Effector memory CD4-positive, alpha-beta T cell (primary cell): ENCODE measurements at places on chromosomes 1 and 21.

- DNase-seq, result no peak
These were observed 22.4 kb upstream of the CCDC27 start for GRCh38 chr1:3729594-3730542.

GRCh38 chr1:78619803-78620579 is at the start of gene IFI44L:
Gene IFI44L, plus strand, starts transcription at chr1:78620448. Its CDS starts 7,468 bp downstream, at chr1:78627916.
- peak; percentile 38 for DNase-seq

GRCh38 chr1:9289711-9290485 is 2.8 kb upstream of the SPSB1 start:
- no peak for DNase-seq

- no peak for DNase-seq
These were observed 23.0 kb downstream of the ERICH3 start for GRCh38 chr1:74650561-74650960.

DNA sequence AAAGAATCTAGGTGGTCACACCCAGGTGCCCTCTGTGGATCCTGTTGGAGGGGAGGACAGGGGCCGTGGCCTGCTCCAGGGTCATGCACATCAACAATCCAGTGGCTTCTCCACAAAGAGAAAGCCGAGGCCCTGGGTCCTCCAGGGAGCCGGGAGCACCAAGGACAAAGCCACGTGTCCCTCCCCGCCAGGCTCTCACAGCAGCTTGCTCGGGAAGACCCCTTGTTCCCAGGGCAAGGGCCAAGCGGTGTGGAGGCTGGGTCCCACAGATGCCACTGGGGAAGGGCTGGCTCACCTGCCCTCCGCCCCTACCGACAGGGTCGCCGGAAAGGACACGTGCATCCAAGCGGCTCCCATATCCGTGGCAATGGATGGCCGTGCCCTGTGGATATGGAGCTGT is 192.9 kb upstream of the VAMP3 start:
- no peak for DNase-seq

GRCh38 chr21:34997294-34997693 is 51.8 kb downstream of the RUNX1 start:
- no peak for DNase-seq

DNA sequence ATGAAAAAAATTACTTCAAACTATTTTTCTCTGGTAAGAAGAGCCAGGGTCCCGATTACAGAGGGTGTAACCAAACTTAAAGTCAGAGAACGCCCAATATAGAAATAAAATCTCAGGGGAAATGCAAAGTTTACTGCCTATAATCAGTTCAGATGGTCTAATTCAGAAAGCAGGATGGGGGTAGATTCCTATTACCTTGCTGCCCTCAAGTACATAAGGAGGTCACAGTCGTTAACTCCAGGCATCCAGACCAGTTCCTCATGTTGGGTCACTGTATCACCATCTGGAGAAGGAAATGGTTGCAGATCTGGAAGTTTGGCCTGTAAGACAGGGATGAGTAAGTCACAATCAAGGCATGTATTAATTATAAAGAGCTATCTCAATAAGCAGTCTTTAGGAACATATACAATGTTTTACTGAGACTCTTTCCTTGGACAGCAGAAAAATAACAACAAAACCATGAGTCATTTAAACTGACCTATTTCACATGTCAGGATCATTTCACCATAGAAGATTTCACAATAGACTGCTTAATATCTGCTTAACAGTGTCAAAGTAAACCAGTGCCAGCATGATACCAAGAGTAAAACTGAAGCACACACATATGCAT is 179.4 kb downstream of the SLC45A1 start:
- DNase-seq, result no peak

DNA sequence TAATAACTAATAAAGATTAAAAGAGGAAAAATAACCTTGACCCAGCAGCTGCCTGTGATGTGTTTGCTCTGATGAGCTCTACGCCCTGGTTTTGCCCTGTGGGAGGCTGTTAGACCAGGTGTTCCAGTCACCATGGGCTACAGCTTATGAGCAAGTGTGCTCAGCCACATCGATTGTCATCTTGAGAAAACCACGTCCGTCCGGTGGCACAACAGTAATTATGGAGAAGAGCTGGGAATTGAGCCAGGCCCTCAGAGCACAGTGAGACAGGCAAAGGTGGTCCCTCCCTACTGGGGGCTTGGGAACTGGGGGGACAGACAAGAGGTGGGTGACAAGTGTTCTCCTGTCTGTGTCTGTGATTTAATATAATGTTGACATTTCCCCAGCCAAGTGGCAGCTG is 420.5 kb downstream of the MATN1 start:
- DNase-seq, result no peak

GRCh38 chr1:28087614-28088167 is 719 bp downstream of the EYA3 start:
- DNase-seq, result no peak

GRCh38 chr21:17921579-17922530 is 102.7 kb upstream of the C21orf91 start:
- no peak for DNase-seq

DNA sequence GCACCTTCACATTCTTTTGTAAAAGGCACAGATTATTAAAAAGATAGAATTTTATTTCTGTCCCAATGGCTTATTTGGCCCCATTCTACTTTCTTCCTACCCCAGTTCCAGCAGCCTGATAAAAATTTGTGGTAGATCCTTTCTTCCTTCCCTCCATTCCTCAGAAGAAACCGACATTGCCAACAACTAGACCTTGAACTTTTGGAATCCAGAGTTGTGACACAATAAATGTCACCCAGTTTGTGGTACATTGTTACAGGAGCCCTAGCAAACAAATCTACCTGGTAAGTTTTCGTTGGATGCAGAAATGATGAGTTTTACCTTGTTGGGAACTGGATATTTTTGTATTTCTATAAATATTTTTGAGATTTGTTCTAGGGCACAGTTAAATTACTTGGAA is 141.6 kb upstream of the IVNS1ABP start:
- DNase-seq, result no peak

DNA sequence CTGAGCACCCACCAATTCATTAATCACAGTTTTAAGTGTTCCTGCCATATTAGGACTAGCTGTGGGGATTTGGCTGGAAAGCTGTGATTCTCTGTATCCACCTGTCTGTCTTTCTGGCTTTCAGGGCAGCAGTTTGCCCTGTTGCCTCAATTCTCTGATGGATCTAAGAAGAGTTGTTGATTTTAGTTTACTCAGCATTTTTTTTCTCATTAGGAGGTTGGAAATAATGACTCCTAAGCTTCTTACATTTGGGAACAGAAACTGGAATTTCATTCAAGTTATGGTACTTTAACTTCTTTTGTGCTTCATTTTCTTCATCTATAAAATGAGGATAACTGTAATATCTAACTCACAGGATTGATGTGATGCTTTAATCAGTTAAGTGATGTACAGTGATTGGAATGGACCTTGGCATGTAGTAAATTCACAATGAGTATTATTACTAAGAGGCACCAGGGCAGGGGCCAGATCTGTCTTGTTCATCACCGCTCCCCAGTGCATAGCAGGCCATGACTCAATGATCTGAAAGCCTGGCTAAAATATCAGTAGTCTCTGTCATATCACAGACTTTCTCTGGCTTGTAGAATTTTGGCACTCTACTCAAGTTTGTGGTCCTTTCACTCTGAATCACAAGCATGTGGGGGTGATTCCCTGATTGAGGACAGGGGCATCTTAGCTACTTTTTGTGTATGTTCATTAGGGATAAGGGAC is 51.4 kb upstream of the GREM2 start:
- DNase-seq, result no peak

GRCh38 chr1:87508247-87508787 is 179.6 kb downstream of the LMO4 start:
- no peak for DNase-seq

DNA sequence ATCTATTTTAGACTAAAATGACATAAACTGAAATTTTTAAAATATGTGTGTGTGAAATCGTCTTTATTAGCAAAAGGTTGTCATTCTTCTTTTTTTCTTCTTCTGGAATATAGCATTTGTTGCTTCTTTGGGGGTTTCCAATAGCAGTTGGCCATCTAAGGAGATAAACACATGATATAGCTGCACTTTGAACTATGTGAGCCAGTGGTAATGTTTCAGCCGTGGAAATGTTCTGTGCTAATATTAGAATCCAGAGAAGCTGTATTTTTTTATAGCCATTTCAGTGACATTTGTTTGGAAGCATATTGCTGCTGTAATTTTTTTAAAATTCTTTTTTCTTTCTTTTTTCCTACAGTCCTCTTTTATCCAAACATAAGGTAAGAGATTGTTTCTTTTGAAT is 75.1 kb downstream of the CNST start:
- no peak for DNase-seq

GRCh38 chr1:157958263-157958662 is 35.2 kb upstream of the KIRREL1 start:
- no peak for DNase-seq

DNA sequence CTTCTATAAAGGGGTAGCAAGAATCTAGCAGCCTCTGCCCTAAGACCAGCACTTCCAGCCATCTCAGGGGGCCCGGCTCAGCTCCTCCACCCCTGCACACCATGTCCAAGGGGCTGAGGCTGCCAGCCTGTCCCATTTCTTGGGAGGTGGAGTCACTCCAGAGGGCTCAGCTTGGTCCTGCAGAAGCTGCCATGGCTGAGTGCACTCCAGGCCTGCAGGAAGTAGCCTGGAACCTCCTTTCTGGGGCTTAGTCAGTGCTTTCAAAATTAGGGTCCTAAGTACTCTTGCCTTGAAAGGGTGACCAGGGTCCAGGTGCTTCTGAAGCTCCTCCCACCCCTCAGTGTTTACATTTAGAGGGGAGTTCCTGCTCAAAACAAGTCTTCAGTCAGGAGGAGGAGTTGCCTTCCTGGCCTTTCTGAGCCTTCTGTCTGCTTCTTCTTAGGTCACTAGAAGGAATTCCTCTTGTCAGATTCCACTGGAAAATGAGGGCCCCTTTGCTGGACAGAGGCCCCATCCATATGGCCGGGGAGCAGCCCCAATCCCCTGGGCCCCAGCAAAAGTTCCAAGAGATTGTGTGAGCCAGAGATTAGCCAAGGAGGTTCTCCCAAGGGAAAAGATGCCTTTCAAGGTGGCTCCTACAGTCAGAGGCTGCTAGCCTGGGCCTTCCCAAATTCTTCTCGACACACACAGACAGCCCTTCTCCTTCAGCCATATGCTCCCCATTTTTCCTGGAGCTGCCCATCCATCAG is 128.1 kb upstream of the VAMP3 start:
- DNase-seq, result no peak

- DNase-seq, result no peak
These were observed 207.5 kb downstream of the KCNT2 start for GRCh38 chr1:196400478-196401451.

GRCh38 chr21:30271156-30271555 is 11.6 kb downstream of the KRTAP24-1 start:
- no peak for DNase-seq

- DNase-seq, result no peak
These were observed 68.9 kb downstream of the NRIP1 start for GRCh38 chr21:14995695-14996490.

DNA sequence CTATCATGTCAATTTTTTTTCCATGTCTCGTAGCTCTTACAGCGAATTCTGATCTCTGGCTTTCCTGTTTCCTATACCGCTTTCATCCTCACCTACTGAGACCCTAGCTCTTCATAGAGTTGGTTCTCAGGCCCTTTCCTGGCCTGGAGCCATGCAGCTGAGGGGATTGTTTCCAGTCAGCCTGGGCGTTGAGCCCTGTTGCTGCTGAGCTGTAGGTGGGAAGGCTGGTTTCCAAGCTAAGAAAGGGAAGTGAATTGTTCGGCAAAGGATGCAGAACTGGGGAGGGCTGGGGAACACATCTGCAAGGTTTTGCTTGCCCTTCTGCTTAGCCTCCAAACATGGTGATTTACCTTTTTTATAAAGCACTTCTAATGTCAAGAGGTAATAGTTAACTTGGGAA is 41.5 kb downstream of the SPATA46 start:
- no peak for DNase-seq

DNA sequence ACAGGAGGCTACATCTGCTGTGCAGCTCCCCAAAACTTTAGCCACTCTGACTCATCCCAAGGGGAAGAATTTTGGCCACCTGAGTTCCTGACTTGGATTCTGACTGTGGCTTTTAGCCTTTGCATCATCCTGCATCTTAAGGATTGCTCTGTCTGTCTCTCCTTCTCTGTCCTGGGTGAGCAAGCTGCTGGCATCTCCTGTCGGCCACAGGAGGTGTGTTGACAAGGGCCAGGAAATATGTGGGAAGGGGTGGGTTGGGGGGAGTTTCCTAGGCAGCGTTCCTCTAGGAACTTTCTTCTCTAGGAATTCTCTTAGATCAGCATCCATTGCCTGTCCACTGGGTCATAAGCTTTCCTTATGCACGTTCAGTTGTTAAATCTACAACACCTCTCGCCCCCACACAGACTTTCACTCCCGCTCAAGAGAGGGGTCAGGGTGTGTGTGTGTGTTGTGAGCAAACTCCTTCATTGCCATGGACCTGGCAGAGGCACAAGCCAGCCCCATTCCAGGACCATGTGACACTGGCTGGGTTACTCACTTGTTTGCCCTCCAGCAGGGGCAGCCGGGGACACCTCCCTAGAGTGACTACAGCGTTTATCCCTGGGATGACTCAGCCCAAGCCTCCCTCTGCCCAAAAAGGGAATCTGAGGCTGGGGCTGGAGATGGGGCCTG is 145.0 kb upstream of the DUSP10 start:
- no peak for DNase-seq

DNA sequence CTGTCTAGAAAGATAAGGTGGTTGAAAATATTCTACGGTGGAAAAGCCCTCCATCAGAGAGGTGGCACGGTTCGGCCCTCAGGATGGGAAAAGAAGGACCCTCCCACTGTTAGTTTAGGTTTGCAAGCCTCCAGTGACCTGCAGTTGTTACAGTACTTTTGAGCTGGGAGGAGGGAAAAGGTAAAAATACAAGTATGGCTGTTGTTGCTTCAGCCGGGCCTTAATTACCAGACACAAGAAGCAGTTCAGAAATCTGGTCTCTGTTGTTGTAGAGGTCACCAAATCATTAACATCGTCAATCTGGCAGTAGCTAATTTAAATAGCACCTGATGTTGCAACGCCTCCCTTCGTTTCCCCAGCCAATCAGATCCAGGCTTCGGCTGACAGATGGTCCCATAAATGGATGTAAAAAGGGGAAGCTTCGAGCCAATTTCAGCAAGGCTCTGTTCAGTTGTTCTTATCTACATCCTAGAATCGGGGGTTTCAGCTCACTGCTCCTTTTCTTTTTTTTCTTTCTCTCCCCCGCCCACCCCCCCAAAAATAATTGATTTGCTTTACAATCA is at the start of gene ELAVL4:
ELAVL4 (plus strand) TSS at position 424 of the 563 bp plus-strand sequence. CDS start 270 bp downstream, outside the sequence.
- DNase-seq, result no peak

GRCh38 chr1:184514447-184514846 is 127.6 kb downstream of the C1orf21 start:
- DNase-seq, result no peak

- no peak for DNase-seq
These were observed 5.5 kb upstream of the ACTRT2 start for GRCh38 chr1:3015744-3016143.

DNA sequence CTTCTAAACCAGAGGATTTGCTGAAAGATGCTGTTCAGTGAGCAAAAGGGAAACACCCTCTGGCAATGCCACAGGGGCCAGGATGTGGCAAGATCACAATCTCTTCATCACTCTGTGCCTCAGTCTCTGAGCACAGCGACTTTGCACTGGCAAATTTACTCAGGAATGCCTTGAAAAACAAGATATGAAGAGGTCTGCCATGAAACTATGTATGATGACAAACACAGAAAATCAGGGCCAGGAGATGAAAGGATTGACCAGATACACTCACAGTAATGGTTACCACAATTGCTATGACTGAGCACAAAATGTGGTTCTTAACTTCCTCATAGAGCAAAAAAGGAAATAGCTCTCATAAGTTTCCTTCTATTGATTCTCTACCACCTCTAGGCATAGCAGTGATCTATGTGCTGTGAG is 5.8 kb downstream of the TTC13 start:
- peak; percentile 59 for DNase-seq
